NCI-H748 treated with DMSO at 0.1 percent for 48 hours (cell line): ENCODE measurements at places on chromosomes 4 and X.

GRCh38 chr4:99587803-99588202 lies 13.2 kb downstream of the MTTP start:
- no peak for DNase-seq

DNA sequence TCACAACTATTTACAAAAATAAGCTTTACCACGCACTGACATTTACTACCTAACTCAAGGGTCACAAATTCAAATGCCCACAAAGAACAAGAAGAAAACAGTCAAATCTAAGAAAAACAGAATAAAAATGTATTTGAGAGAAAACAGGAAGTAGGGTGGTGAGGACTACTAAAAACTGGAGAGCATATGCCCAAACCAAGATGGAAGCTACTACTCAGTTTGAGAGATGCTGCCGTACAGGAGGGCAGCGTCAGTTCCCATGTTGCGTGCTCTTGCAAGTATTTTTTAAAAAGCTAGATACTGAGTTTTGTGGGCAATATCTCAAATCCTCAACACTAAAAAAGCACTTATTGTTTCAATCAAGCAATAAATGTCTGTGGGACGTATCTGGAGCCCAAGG lies 16.2 kb downstream of the HNRNPD start:
- DNase-seq = no peak

DNA sequence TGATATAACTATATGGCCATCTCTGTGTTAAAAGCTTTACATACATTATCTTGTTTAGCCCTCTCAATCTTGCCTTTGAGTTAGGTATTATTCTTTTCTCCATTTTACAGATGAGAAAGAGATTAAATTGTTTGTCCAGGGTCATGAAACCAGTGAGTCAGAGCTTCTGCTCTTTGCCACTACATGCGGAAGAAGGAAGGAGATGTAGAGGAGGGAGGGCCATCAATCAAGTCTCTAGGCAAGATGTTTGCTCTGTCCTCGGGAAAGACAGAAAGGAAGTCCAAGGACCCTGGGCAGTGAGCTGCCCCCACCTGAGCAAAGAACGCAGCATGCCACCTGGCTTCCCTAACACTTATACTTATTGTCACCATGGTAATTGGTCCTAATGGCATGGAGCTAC lies 133.7 kb upstream of the IL1RAPL2 start:
- DNase-seq = no peak

GRCh38 chr4:74408639-74409038 lies 36.3 kb upstream of the AREG start:
- no peak for DNase-seq

GRCh38 chr4:131974730-131975129 lies 1174.4 kb upstream of the PCDH10 start:
- DNase-seq = no peak

DNA sequence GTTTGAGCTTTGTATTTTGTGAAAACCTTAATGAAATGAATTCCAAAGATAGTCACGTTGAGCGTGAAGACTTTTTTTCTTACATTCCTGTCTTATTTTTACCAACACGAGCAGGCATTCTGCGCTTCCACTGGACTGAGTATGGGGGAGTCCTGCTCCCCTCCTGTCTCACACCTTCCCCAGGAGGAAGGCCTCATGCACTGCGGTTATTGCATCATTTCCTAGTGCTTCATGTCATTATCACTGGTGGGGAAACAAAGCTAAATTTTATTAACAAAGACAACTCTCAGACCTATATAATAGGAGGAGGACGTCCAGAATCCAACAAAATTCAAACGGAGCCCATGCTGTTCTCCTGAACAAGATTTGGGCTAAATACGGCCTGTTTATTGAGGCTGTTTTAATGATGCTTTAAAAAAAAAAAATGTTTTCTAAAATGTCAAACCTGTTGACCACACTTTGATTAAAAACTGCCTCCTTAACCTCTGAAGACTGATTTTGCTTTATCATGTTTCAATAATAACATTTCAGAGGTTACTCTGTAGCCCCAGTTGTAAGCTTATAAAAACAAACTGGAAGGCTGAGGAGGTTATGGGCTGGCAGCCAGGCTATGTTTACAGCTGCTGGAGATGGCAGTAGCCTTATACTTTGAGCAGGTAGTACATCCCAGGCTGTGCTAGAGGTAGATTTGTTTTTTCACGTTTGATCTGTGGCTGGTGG lies 118.0 kb downstream of the SOWAHB start:
- no peak for DNase-seq

- DNase-seq = no peak
Observed at GRCh38 chr4:169414913-169415312, 144.2 kb upstream of the SH3RF1 start.

GRCh38 chr4:163495900-163496299 lies 1.4 kb downstream of the TMA16 start:
- no peak for DNase-seq

GRCh38 chr4:165190591-165191347 lies 16.6 kb upstream of the KLHL2 start:
- no peak for DNase-seq

DNA sequence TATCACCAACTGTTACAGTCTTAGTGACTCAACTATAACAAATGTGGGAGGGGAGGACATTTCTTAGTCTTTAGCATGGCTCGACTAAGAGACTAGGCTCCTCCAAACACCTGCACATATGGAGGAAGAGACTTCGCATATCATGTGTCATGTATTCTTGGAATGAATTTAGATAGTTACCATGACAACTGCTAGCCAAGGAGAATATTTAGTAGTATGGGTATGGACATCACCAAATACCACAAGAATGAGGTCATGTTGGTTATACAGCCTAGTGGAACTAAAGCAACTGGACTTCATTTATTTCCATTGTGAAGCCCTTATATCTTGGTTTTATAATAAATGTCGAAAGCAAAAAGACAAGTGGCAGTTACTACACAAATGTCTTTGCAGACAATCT lies 512.3 kb downstream of the CFAP47 start:
- no peak for DNase-seq

DNA sequence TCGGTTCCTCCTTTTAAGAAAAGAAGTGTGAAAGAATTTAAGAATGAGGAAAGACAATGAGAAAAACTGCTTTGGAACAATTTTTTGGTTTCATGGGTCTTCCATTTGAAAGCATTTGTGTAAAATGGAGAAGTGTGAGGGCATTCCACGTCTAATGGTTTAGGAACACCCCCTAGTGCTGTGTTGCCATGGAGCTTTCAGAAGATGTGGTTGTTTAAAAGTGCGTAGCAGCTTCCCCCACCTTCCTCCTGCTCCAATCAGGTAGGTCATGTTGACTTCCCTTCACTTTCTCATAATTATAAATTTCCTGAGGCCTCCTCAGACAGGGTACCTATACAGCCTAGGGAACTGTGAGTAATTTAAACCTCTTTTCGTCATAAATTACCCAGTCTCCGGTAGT lies 50.0 kb downstream of the UGT2B10 start:
- DNase-seq = no peak

DNA sequence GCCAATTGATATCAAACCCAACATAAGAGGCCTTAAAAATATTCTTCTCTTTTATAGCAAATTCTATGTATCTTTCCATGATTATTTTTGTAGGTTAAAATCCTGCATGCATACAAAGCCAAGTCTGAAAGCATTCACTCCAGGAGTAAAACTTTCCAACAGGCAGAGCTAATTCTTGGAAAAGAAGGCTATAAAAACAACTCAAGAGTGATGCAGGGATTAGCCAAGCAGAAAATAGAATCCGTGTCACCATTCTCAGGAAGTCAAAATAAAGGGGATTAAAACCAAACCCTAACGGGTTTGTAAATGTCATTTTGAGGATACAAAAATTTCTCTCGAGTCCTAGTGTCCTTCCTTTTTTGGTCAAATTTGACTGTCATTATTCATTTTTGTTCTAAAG lies 412.4 kb downstream of the DMD start:
- DNase-seq = no peak

DNA sequence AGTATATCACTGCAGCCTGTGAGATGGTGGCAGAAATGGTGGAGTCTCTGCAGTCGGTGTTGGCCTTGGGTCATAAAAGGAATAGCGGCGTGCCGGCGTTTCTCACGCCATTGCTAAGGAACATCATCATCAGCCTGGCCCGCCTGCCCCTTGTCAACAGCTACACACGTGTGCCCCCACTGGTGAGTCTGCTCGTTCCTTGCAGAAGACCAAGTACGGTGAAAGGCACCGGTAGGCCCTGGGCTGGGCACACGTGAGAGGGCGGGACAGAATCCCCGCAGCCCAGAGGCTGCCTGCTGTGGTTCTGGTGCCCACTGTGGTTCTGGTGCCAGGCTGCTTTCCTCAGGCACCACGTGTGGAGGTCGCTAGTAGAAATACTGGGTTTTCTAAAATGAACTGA lies 31.2 kb upstream of the MSANTD1 start:
- no peak for DNase-seq

- no peak for DNase-seq
Observed at GRCh38 chr4:54509057-54509456, 148.7 kb upstream of the KIT start.

GRCh38 chr4:77079281-77079680 lies 3.5 kb upstream of the CCNI start:
- DNase-seq = no peak

DNA sequence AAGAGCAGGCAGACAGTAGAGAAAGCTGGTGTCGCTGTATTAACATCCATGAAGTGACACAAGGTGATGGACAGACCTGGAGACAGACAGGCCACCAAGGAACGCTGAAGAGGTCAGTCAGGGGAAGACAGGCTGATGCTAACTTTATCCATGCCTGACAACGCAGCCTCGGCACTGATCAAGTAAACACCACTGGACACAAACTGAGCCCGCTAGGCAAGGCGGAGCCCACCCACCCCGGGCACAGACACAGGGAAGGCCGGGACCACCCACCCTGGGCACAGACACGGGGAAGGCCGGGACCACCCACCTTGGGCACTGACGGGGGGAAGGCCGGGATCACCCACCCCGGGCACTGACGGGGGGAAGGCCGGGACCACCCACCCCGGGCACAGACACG lies 18.8 kb downstream of the PPP2R3B start:
- no peak for DNase-seq

GRCh38 chr4:71497078-71497477 lies 158.3 kb downstream of the SLC4A4 start:
- no peak for DNase-seq
